ENCODE measurements at places on chromosomes 3 and 15. TPM values are rescaled to one million over a fixed set of nuclear protein-coding genes. Genes with fewer than 3 reads are reported as not detected.

The PIGBOS1 gene
- 8.7 TPM for total RNA-seq

The CELF6 gene
- 0.17 TPM for total RNA-seq

The IL5RA gene
- total RNA-seq, result not detected

The TRIM59 gene
- 24.7 TPM for total RNA-seq

The KLHL6 gene
- 0.11 TPM for total RNA-seq

The RTP1 gene
- total RNA-seq, result not detected

The PTX3 gene
- total RNA-seq, result 0.32 TPM

- DNase-seq, result no peak
Observed at GRCh38 chr3:22315925-22316324, 564.9 kb upstream of the ZNF385D start.

DNA sequence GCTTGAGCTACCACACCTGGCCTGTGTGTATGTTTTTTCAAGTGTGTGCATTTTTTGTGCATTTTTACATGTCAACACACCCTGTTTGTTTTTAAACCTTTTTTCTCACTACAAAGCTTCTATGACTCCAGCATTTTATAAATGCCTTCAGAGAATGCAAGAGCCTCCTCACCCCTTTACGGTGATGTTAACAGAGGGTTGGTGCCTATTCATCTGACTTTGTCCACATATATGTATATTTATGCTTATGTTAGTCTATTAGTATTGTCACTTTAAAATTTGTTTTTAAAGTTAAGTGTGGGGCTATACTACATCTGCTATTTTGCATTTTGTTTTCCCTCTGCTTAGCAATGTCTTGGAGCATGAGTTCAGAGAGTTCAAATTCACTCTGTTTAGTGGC lies 45.8 kb downstream of the EEFSEC start:
- DNase-seq, result no peak

GRCh38 chr15:65579762-65580161 lies 31.2 kb downstream of the INTS14 start:
- no peak for DNase-seq

DNA sequence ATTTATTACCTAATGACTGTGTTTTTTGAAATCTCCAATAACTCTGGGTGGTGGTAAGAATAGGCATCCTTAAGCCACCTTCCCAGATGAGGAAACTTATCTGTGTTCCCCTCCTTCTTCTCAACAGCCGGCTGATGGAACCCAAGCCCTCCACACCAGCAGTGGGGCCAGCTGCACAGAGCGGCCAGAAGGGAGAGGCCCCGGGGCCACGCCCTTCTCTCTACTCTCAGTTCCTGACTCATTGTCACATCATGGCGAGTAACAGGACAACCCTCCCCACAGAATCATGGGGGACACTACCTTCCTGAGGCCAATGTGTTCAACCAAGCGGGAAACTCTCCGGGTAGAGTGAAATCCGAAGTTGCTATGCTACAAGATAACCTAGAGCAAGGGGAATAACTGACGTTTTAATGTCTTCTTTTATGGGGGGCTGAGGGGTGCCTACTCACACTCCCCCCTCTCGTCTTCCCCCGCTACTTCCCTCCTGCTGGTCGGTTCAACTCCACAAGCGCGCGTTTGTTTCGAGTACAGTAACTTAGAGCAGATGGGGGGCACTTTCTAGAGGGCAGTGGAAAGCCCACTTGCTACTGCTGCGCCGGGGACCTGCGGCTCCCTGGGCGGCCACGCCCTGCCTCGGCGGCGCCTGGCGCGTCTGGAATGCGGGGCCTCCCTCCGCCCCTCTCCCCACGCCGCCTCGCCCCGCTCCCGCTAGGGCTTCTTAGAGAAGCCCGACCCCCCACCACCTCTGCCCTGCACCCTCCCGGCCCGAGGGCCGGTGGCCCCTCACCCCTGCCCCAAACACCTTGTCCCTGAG lies 621 bp downstream of the ANXA2 start:
- DNase-seq, result peak; percentile 60

- DNase-seq, result no peak
Observed at GRCh38 chr3:42189001-42189460, 77.0 kb downstream of the CCK start.

GRCh38 chr15:48765022-48765421 lies 45.8 kb downstream of the CEP152 start:
- DNase-seq, result no peak

- peak; percentile 38 for DNase-seq
Observed at GRCh38 chr3:115062412-115062956, 84.6 kb downstream of the ZBTB20 start.

GRCh38 chr3:26438325-26438940 lies 184.1 kb upstream of the LRRC3B start:
- peak; percentile 62 for DNase-seq

- DNase-seq, result no peak
Observed at GRCh38 chr3:64988188-64988587, 300.4 kb upstream of the ADAMTS9 start.

DNA sequence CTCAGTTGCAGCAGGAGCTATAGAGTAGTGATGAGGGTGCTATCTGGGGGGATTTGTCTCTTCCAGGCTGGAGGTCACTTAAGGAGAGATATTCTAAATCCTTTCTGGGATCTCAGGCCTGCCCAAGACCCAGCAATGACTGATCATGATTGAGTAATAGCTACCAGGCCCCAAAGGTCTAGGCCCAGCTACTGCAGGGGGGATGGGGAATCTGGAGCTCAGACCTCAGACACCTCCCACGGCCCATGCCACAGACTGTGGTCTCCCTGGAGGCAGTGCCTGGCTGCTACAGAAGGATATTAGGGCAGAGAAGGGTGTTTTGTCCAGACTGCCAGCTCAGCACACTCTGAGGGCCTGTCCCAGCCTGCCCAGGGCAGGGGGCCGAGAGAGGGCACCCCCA lies 6.9 kb downstream of the SLC38A3 start:
- DNase-seq, result no peak

DNA sequence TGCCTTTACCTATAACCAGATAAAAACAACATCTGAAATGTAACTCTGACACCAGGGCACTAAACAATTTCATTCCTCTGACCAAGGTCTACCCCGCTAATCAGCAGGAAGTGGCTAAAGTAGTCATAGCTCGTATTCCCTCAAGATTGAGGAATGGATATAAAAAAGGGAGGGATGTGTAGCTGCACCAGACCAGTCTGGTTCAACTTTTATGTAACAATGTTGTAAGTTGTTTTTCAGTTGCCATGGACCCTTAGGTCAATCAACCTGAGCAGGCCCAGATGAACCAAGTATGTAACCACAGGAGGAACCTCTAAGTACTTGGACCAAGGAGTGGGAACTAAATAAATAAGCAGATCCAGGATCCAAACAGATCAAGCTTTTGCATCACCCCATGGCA lies 28.4 kb upstream of the IFT57 start:
- DNase-seq, result peak; percentile 3

- no peak for DNase-seq
Observed at GRCh38 chr3:38964646-38965045, 87.1 kb downstream of the SCN11A start.

- no peak for DNase-seq
Observed at GRCh38 chr15:42939841-42940240, 19.3 kb upstream of the TTBK2 start.

- no peak for DNase-seq
Observed at GRCh38 chr15:53548236-53548635, 211.2 kb downstream of the WDR72 start.

GRCh38 chr3:150278843-150279381 lies 129.2 kb upstream of the TSC22D2 start:
- no peak for DNase-seq

- DNase-seq, result no peak
Observed at GRCh38 chr3:130686833-130687232, 59.8 kb downstream of the PIK3R4 start.
